ENCODE measurements at places on chromosomes 4 and X. TPM values are rescaled to one million over a fixed set of nuclear protein-coding genes. Genes with fewer than 3 reads are reported as not detected.

Gene NR3C2
- total RNA-seq: 1.9 TPM

Gene MAGEA8
- total RNA-seq: not detected

Gene REELD1
- total RNA-seq: not detected

DNA sequence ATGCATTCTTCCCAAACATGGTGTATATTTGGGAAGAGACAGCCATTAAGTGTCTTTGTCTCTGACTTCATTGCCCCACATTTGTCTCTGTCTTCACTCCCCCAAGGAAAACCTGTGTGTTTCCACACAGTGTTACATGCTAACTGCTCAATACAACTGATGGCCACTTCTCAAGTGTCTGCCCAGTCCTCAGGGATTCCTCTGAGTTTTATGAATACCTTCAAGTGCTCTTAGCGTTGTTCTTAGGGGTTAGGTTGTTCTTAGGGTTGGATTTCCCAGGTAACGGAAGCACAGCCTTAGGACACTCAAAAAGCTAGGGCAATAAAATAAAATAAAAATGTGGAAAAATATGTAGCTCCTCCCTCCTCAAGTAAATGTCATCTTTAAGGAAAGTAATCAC is 64.7 kb upstream of the PLAC8 start:
- DNase-seq: no peak

GRCh38 chr4:15982842-15983524 is 20.0 kb upstream of the FGFBP2 start:
- DNase-seq: peak; percentile 38

DNA sequence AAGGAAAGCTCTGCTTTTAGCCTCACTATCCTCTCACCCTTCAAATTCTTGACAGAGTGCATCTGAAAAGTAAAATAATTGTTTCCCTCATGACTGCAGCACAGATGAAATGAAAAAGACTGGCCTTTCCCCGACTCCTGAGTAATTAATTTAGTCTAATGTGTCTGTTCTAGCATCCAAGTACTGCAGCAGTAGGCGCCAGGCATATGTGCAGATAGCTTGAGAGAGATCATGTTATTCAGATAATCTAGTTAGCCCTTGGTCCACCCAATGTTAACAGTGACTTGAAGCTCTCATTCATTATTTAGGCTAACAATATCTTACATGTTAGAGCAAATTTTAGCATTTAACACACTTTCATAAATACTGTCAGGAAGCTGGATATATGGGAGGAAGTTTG is 54.0 kb downstream of the MAP9 start:
- no peak for DNase-seq

GRCh38 chr4:83150653-83151330 is 36.3 kb upstream of the PLAC8 start:
- no peak for DNase-seq

GRCh38 chrX:71292669-71293365 is 8.7 kb upstream of the ITGB1BP2 start:
- peak; percentile 72 for DNase-seq

- DNase-seq: no peak
These were observed 63.5 kb downstream of the GEMIN8 start for GRCh38 chrX:13966071-13966792.

GRCh38 chr4:118760092-118760491 is 74.9 kb downstream of the METTL14 start:
- no peak for DNase-seq

GRCh38 chrX:56978172-56978571 is 17.2 kb downstream of the SPIN3 start:
- peak; percentile 44 for DNase-seq

DNA sequence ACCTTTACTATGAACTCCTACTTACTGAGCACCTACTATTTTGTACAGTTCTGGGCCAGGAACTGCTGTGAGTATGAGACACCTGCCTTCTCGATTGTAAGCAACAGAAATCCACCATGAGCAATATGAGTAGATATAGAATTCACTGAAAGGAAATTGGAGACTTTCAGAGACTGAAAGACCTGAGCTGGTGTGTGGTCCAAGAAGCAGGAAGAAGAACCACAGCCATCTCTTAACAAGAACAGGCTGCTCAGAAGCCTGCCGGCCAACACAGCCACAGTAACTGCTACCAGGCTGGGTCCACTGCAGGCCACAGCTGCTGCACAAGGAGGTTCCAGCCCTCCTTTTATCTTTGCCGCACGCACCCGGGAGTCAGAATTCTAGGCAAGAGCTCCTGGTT is 10.8 kb upstream of the ACSL1 start:
- DNase-seq: no peak
